ENCODE measurements at places on chromosomes 5 and 9.

DNA sequence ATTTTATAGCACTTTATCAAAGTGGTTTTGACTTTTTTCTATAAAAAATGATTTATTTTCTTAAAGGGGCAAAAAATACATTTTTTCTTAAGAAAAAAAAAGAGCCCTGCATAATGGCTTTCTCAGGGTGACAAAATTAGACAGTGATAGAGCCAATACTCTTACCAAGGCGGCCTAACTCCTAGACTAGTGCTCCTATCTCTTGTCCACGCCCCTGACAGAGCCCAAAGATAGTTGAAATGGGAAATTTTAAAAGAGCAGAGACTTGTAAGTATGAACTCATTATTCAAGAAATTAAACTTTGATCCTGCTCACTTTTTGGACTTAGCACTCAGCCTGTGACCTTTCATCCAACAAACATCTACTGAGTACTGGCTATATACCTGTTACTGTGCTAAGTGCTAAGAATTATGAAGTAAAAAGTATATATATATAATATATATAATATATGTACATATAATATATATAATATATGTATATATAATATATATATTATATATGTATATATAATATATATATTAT is 1.2 kb downstream of the INVS start:
- no peak for DNase-seq

DNA sequence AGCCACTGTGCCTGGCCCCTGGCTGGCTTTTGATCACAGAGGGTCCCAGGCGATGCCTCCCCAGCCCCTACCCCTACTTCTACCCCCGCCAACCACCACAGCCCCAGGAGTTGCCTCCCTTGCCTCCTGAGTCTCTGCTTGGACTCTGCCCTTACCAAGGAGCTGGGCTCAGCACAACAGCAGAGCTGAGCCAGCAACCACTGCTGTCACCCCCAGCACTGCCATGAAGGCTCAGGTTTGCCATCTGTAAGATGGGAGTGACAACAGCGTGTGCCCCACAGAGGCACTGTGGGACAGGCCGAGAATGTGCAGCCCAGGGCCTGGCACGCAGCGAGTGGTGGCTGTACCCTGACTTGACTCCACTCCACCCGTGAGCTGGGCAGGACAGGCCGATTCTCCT is 63.1 kb upstream of the ASS1 start:
- DNase-seq = no peak

DNA sequence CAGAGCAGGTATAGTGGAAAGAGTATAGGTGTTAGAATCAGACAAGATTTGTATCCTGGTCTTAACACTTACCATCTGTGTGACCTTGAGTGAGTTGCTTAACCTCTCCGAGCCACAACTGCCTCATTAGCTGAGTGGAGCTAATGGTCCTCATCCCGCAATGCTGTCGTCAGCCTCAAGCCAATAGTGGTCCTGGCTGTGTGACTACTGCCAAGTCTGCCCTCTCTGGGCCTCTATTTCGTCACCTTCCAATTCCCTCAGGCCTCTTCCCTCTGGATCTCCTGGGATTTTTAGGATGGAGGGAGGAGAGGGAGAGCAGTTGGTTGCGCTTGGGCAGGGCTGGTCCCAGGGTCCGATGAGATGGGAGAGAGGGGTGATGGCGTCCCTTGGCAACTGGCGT is 41.6 kb downstream of the STOM start:
- no peak for DNase-seq

DNA sequence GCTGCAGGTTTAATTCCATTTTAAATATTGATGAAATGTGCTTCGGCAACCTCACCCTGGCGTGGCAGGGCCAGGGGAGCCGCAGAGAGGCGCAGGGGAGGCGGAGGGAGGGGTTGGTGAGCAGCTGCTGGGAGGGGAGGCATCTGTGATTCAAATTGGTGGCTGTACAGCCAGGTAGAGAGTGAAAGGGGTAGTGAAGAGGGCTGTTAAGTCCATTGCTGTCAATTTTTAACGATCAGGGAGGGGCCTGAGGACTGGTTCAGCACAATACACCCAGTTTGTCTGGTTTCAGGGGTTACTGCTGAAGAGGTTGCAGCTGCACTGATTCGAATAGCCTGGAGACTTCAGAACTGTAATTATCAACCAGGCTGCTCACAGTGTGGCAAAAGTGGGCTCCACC is 31.3 kb downstream of the LHX6 start:
- no peak for DNase-seq

DNA sequence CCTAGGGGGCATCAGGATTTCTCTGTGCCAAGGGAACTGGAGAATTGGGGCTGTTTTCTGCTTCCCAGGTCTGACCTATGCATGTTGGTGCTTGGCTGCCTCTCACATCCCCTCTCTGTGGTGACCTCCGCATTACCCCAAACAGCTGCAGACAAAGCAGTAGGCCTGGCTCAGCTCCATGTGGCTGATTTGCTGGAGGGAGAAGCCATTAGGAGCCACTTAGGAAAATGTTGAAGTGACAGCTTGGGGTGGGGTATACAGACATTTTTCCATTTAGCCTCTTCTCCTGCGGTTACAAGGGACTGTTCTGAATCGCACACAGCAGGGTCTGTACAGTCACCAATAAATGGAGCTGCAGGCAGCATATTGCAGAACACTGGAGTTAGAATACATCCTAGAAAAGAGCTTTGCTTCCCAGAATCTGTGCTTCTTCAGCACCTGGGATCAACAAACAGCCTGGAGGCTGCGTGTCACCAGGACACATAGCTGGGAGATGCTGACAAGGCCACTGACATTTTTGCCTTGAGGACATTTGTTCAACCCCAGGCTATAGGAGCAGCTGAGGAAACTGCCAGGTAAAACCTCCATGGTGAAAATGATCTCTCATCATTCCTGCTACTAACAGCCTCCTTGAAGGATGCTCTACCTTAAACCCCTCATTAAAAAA is 335.3 kb downstream of the DIRAS2 start:
- DNase-seq = no peak

All from activated CD4-positive, alpha-beta T cell treated with anti-CD3 and anti-CD28 coated beads, Interleukin-2, amount 10 ng/mL, durations not matched to agents 7 days and 5 days (primary cell).